ENCODE measurements at places on chromosomes 7 and 10.

DNA sequence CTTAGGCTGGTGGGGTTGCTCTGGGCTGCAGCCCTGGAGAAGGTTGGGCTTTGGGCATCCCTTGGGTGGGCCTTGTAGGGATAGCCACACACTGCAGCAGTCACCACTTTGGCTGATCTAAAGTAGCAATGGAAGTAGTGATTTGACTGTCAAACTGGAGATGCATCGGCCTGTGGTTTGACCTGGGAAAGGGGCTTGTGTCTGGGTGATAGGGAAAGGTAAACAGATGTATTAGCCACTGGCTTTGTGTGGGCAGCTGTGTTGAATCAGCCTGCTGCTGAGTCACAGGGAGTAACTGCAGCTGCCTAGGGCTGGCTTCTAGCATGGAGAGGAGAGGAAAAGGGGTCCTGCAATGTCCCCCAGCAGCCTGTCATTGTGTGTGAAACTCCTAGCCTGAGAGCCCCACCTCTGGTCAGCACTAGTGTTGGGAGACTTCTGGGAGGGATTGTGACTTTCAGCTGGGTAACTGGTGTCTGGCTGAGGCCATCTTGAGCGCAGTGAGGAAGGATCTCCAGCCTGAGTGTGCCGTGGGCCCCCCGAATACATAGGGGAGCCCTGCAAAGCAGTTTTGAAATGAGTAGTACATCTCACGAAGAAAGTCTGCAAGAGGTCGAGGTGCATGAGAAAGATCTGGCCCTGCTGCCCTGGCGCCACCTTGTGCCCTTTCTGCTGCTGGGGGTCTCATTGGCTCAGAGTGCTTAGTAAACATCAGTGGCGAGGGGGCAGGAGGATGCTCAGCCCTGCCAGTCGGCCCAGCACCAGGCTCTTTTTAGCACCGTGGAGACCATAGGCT, 117.3 kb downstream of the FANK1 start:
- no peak for DNase-seq

GRCh38 chr10:95297402-95297801, 6.6 kb upstream of the PDLIM1 start:
- no peak for DNase-seq

DNA sequence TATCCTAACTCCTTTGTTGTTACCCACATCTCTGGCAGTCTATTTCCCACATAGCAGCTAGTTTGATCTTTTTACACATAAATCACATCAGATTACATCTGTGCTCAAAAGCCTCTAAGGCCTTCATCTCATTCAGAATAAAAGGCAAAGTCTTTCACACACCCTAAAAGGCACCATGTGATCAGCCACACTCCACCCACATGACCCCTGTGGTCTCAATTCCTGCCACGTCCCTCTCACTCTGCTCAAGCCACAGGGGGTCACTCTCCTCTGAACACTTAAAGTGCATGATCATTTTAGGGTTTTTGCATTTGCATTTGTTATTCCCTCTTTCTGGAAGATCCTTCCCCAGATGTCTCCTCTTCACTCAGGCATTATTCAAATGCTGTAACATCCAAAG, 30.8 kb downstream of the ELAPOR2 start:
- DNase-seq = no peak

- no peak for DNase-seq
Observed at GRCh38 chr7:114901771-114902170, 20.1 kb upstream of the MDFIC start.

- DNase-seq = no peak
Observed at GRCh38 chr7:41967156-41967555, 264.3 kb upstream of the INHBA start.

GRCh38 chr10:34319197-34319846, 495.8 kb downstream of the PARD3 start:
- no peak for DNase-seq

GRCh38 chr7:3087243-3087755, 43.6 kb upstream of the CARD11 start:
- no peak for DNase-seq

GRCh38 chr7:37323966-37324365, 124.7 kb downstream of the ELMO1 start:
- no peak for DNase-seq

DNA sequence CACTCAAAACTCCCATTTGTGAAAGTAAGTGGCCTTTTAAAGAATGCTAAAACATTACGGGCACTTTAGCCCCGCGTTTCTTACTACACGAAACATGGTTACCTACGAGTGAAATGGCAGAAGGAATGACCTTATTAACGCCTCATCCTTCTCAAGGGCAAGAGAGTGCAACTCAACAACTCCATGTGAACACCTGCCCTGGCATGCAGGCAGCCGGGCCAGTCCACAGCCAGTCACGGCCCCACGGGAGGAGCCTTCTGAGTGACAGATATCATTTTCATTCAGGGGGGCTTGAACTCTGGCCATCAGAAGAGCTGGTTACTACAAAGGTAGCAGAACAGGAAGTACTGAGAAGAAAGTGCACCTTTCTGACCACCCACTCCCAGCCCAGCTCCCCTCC, 236.1 kb downstream of the PTPRN2 start:
- DNase-seq = no peak

DNA sequence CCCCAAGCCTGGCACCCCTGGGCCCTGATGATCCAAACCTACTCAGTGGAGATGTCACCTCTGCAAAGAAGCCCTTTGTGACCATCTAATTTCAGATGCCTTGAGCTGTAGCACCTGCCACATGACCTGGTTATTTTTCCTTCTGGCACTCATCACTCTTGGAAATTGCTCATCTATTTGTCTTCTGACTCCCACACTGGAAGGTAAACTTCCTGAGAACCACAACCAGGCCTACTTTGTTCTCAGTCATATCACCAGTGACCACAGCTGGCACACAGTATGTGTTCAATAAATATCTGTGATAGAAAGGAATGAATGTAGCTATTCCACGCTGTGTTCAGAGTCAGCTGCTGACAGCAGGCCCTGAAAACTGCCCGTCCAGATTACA, 97.1 kb downstream of the SH3PXD2A start:
- DNase-seq = no peak

- DNase-seq = no peak
Observed at GRCh38 chr7:21041666-21042065, 255.0 kb upstream of the SP8 start.

DNA sequence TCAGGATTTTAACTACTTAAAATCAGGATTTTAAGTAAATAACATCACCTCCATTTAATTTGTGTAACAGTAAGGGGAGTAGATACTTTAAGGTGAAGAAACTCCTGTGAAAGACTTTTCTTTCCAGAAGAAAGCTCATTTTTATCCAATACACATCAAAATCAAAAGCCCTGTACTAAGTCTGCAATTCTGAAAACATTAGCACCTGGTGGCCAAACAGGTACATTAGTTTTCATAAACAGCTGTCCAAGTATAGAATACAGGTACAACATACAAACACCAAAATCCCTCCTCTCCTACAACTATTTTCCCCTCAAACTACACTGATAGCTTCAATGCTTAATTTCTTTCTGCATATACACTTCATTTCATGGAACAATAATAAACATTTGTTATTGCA, 22.9 kb downstream of the FAM3C start:
- DNase-seq = no peak

GRCh38 chr10:18737236-18737635, 78.0 kb downstream of the ARL5B start:
- no peak for DNase-seq

DNA sequence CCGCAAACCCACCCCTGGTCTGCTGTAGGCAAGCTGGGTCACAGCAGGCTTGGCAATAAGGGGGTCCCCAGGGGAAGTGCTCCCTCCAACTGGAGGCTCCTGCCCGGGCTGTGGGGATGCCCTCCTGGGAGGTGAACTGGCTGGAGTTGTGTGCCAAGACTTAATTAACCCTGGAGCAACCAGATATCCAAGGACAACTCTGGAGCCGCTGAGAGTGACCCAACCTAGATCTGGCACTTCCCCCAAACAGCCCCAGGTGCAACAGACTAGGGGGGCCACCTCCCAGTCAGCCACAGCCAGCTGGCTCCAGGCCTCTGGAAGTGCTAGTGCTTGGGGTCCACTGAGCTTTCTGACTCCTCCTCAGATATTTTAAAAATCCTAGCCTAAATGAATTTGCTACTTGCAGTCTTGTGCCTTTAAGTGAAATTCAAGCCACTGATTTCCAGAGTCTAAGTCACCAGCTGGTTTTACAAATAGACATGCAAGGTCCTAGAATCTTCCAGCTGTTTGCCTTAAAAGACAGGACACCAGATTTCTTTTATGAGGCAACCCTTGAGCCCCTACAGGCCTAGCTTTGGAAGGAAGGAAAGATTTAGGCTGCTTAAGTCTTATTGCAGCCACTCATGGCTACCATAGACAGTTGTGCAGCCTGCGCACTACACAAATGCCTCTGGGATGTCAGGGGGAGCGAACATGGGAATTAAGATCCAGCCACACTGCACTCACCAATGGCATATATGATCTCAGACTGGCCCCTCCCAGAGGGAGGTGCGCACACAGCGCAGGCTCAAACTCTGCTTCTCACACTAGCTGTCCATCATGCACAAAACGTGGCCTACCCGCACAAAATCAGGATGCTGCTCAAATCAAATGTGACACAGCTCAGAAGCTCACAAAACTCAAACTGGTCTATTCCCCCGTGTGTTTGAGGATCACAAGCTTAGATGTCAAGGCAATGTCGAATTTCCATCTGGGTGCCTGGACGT, 42.6 kb upstream of the MYL10 start:
- DNase-seq = no peak

DNA sequence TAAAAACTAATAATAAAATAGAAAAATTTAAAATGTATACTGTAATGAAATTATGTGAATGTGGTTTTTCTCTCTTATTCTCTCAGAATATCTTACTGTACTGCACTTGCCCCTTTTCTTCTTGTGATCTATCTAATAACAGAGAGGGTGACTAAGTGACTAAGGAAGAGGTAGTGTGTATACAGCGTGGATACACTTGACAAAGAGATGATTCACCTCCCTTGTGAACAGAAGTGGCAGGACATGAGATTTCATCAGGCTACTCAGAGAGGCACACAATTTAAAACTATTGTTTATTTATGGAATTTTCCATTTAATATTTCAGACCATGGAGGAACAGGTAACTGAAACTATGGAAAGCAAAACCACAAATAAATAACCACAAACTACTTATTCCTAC, 806.6 kb upstream of the GHITM start:
- no peak for DNase-seq

DNA sequence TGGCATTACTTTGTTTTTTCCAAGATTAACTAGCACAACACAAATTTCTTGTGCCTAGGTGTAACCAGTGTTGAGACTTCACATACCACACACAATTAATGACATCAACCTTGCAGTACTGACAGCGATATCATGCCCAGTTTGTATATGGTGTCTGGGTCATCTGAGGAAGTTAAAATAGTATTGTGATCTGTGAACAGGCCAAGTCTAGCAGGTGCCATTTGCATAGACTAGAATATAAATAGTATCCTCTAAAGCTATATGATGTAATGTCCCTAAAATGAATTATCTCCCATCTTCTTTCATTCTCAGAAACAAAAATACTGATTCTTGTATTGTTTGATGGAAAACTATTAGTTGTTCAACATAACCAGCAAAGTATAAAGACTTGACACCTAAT, 175.8 kb upstream of the KAT6B start:
- no peak for DNase-seq

GRCh38 chr10:18140149-18140956, at the start of gene CACNB2:
CACNB2 (plus strand) TSS chr10:18140424.
- no peak for DNase-seq

GRCh38 chr7:42192066-42192465, 44.9 kb downstream of the GLI3 start:
- DNase-seq = no peak

DNA sequence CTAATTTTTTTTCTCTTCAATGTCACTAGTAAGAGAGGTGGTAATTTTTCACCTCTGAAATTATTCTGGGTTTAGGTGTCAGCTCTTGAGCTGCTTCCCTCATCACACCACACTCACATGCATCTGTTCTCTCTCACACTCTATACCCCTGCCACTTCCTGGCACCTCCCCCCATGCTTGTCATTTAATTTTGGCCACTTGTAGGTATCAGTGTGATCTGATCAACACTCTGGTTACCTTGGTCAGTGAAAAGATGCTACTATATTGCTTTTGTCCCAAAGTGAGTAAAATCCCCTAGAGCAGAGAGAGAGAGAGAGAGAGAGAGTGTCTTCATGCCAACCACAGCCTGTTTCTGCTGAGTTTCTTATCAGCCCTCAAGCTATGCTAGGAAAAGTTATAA, 42.5 kb downstream of the STK17A start:
- DNase-seq = peak; percentile 51

DNA sequence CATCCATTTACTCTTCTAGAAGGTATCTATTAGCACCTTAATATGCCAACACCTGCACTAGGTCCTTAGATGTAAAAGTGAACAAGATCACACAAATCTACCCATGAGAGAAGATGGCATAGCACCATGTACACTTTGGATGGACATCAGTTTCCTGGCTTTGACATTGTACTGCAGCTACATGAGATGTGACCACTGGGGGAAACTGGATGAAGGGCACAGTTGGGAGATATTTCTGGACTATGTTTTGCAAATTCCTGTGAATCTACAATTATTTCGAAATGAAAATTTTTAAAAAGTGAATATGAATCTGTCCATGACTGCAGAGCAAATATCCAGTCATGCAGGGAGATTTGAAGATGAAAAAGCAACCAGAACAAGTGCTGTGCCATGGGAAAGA, 124.5 kb downstream of the PRKCQ start:
- DNase-seq = no peak

DNA sequence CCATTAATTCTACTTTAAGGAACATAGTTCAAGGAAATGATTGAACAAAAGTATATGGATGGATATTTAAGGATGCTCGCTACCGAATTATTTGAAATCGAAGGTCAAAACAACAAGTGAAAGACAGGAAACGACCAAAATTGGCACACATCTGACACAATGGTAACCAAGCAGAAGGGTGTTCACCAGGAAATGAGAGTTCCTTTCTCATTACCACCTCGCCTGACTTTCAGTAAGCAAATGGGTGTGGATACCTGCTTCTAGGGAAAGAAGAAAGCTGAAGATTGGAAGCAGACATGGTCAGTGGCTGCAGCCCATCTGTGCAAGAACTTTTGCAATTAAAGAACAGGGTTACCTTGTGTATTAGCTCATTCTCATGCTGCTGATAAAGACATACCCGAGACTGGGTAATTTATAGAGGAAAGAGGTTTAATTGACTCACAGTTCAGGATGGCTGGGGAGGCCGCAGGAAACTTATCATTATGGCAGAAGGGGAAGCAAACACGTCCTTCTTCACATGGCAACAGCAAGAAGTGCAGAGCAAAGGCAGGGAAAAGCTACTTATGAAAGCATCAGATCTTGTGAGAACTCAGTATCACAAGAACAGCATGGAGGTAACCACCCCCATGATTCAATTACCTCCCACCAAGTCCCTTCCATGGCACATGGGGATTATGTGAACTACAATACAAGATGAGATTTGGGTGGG, 6.2 kb upstream of the TMEM273 start:
- no peak for DNase-seq

GRCh38 chr7:77453531-77453930, 37.4 kb upstream of the GSAP start:
- DNase-seq = no peak

Data from NK-92 treated with Interleukin-12 subunit alpha and Interleukin-12 subunit beta, amount 100 ng/mL, for 24 hours (cell line).